Heart right ventricle (tissue), 16 donors: ENCODE measurements at places on chromosomes 2 and 18. TPM values are rescaled to one million over a fixed set of nuclear protein-coding genes. Genes with fewer than 3 reads are reported as not detected.

IL36RN gene
- polyA plus RNA-seq = not detected

NTSR2 gene
- polyA plus RNA-seq = 0.10 TPM

COPS9 gene
- polyA plus RNA-seq = 291 TPM

C2orf78 gene
- polyA plus RNA-seq = not detected

DNA sequence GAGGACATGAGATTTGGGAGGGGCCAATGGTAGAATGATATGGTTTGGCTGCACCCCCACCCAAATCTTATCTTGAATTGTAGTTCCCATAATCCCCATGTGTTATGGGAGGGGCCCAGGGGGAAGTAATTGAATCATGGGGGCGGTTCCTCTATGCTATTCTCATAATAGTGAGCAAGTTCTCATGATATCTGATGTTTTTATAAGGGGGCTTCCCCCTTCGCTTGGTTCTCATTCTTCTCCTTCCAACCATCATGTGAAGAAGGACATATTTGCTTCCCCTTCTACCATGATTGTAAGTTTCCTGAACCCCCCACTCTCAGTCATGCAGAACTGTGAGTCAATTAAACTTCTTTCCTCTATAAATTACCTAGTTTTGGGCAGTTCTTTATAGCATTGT lies 37.0 kb upstream of the ERMN start:
- no peak for DNase-seq

DNA sequence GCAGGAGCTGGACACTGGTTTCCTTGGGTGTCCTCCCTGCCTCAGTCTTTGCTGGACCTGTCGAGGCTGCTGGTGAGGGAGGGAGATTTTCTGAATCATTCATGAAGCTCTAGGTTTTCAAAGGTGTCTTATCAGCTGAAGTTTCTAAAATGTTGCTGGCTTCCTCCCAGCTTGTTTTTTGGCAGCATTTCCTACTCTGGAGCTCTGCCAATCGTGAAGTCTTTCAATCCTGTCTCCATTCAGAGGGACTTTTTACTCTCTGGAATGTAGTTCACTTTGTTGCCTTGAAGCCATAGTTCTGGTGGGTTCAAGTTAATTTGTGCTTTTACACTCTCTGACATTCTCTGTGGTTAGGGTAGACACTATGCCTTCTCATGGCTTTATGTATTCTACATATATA lies 23.9 kb downstream of the SNTG2 start:
- DNase-seq = peak; percentile 23

GRCh38 chr2:76639171-76639680 lies 883.0 kb downstream of the LRRTM4 start:
- DNase-seq = no peak

GRCh38 chr2:14735696-14736095 lies 103.2 kb downstream of the LRATD1 start:
- no peak for DNase-seq

DNA sequence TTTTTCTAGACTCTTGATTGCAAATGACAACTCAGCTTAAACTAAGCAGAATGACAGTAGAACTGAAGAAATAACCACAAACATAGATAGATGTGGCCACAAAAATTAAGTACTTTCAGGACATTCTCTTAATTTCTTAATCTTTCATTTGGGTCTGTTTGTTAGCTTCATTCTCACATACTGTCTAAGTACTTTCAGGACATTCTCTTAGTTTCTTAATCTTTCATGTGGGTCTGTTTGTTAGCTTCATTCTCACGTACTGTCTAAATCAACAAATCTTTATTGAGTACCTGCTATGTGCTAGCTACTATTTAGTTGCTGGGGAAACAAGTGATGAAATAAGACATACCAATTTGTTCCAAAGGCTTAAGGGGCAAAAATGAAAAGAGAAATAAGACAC lies 35.1 kb downstream of the FAM117B start:
- DNase-seq = no peak
